Ammon's horn (tissue), 1 donor: ENCODE measurements at places on chromosomes 3 and 15.
A peak's percentile ranks its signal among the peaks of the same experiment; 100 is the strongest.

DNA sequence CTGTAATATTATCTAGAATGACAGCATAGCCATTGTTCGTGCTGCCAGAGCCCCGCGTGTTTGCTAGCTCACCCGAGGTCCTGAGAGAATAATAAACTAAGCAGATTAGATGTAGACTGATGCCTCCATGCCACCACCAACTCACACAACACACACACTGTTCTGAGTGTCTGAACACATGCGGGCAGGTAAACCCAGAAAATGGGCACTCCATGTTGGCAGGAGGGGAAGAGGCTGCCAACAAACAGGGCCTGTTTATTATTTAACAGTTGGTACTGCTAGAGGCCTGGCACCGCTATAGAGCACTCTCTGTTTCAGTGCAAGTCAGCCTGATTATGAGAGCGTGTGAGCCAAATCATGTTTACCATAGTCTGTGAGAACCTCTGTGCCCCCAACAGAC, 299.0 kb downstream of the ZBTB20 start:
- peak; percentile 93 for DNase-seq

DNA sequence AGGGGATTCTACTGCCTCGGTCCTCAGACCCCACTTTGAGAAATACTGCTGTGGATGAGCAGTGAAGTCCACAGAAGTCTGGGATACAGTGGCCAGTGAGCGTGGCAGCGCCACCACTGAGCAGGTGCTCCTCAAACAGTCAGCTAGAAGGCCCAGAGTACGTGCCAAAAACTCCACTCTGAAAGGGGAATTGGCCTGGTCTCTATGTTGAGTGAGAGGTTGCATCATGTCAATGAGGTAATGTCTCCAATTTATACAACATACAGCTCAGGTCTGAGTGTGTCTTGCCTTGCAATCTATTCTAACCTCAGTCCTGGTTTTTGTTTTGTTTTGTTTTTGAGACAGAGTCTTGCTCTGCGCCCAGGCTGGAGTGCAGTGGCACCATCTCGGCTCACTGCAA, 53.3 kb upstream of the ETV5 start:
- DNase-seq, result peak; percentile 73

DNA sequence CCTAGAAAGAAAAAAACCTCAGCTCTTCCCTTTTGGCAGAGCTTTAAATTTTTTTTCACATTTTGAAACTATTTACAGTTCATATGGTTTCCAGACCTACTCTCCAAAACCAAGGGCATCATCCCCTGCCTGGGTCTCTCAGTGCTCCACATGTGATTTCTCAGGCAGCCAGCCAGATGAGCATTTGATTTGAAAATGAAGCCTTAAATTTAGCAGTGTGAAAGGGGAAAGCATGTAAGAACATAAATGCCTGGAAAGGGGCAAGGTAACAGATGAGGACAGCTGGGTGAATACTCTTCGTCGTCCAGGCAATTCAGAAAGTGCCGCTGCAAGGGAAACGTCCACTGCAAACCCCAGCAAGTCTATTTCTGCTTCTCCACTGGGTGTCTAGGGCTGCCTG, 94.8 kb downstream of the ATP8B4 start:
- peak; percentile 9 for DNase-seq

GRCh38 chr15:73994912-73995622, 551 bp downstream of the PML start:
- no peak for DNase-seq

- no peak for DNase-seq
Measured at GRCh38 chr15:99545605-99546004, 20.2 kb upstream of the MEF2A start.

DNA sequence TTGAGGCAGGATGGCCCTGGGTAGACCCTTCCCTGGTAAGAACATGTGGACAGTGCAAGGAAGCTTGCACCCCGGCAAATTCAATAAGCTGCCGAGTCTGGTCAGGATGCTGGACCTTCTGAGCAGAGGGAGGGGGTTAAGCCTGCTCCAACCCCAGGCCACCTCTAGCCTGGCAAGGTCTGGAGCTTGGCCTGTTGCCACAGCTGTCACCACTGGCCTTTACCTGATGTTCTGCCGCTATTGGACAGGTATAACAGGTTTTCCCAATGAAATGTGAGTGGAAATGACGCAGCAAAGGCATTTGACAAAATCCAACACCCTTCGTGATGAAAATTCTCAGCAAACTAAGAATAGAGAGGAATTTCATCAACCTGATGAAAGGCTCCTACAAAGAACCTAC, 699 bp upstream of the MESP1 start:
- DNase-seq, result no peak

- DNase-seq, result no peak
Measured at GRCh38 chr3:24341668-24342067, 153.0 kb downstream of the THRB start.

DNA sequence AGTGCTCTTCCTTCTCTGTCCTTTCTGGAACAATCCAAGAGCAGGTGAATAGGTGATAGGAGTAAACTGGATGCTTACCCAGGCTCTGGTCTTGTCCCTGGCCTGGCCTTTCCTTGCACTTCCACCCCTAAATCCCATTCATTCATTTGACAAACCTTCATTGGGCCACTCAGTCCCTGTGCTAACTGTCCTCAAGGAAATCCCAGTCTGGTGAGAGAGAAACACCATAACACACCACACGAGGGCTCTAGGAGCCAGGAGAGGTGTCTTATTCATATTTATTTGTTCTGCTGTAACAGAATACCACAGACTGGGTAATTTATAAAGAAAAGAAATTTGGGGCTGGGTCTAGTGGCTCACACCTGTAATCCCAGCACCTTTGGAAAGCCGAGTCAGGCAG, 22.8 kb downstream of the EFCC1 start:
- no peak for DNase-seq

DNA sequence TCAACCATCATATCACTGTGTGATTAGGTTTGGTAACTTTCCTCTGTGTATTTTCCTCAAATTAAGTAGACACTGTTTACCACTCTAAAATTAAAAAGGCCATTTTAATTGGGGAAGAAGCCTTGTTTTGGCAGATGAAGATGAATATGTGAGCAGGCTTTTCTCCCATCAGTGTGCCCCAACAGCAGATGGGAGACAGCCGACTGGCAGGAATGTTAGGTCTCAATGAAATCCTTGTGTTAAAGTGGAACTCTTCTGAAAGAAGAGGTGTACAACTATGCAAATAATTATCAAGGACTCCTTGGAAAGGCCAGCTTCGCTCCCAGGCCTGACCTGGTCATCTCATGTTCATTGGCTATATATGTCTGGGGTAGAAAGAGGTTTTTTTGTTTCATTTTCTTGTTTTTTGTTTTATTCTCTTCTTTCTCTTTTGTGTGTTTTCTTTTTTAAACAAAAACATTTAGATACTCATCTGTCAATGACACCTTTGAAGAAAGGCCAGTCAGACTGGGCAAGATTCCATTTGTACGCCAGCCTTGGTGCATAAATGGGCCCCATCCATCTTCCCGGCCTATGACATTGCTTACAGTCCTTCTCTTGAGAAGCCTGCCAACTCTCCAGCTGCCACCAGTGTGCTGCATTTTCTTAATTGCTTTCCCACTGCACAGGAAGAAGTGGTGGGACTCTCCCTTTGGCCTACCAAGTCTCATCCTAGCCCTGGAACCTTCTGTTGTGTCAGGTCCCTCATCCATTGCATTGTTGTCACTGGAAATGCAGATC, 25.8 kb downstream of the LRTM1 start:
- DNase-seq, result peak; percentile 17

DNA sequence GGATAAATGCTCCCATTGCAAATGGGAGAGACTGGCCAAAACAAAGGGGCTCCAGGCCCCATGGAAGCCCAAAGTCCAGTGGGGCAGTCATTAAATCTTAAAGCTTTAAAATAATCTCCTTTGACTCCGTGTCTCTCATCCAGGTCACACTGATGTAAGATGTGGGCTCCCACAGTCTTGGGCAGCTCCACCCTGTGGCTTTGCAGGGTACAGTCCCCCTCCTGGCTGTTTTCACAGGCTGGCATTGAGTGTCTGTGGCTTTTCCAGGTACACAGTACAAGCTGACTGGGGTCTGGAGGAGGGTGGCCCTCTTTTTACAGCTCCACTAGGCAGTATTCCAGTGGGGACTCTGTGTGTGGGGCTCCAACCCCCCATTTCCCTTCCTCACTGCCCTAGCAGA, 45.9 kb downstream of the NIPA2 start:
- DNase-seq, result no peak

GRCh38 chr3:59473636-59474035, 423.8 kb upstream of the CFAP20DC start:
- no peak for DNase-seq

- no peak for DNase-seq
Measured at GRCh38 chr3:126081618-126082361, 2.1 kb downstream of the SLC41A3 start.

DNA sequence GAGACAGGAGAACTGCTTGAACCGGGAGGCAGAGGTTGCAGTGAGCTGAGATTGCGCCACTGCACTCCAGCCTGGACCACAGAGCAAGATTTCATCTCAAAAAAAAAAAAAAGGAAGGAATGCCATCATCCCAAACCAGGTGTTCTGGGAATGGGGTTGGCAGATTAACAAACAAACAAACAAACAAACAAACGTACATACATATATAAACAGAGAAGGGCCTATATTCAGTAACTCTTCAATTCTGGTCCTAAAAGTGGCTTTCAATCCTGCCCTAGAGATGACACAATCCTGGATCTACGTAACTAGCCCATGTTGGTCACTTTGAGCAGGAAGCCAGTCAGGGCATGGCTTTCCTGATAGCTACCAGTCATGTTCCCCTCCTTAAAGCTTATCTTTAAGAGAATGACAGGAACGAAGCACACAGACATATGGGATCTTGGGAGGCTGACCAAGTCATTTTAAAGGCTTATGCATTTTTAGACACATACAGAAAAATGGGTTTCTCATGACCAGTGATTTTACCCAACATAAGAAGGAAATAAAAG, 29.9 kb upstream of the RAB11A start:
- DNase-seq, result no peak

DNA sequence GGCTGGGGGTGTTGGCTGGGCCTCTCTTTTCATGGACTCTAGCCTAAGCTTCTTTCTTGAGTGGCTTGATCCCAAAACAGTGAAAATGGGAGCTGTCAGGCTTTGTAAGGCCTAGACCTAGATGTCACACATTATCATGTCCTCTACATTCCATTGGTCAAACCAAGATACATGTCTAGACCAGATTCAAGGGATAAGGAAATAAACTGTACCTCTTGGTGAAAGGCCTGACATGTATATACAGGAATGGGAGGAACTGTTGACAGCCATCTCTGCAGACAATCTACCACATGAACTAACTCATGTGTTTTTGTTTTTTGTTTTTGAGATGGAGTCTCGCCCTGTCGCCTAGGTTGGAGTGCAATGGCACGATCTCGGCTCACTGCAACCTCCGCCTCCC, 11.1 kb upstream of the RPP25 start:
- DNase-seq, result no peak

GRCh38 chr3:82676356-82677026, 915.0 kb upstream of the GBE1 start:
- DNase-seq, result no peak

DNA sequence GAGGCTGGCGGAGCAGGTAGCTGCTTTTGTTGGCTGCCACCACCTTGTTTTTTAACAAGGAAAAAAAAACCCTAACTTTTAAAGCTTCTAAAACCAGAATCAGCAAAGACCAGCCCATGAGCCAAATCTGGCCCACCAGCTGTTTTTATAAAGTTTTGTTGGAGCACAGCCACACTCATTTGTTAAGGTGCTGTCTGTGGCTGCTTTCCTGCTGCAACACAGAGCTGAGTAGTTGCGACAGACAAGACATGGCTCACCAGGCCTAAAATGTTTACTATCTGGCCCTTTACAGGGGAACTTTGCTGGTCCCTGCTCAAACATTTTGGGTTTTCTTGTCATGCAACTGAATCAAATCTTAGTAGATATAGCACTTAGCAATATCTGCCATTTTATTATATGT, 18.9 kb downstream of the EFCAB12 start:
- DNase-seq, result no peak
